ENCODE measurements at places on chromosomes 2 and 18.

- DNase-seq, result peak; percentile 20
These were observed 49.1 kb downstream of the COBLL1 start for GRCh38 chr2:164792316-164793170.

- DNase-seq, result no peak
These were observed 42.6 kb upstream of the CD302 start for GRCh38 chr2:159840616-159841015.

DNA sequence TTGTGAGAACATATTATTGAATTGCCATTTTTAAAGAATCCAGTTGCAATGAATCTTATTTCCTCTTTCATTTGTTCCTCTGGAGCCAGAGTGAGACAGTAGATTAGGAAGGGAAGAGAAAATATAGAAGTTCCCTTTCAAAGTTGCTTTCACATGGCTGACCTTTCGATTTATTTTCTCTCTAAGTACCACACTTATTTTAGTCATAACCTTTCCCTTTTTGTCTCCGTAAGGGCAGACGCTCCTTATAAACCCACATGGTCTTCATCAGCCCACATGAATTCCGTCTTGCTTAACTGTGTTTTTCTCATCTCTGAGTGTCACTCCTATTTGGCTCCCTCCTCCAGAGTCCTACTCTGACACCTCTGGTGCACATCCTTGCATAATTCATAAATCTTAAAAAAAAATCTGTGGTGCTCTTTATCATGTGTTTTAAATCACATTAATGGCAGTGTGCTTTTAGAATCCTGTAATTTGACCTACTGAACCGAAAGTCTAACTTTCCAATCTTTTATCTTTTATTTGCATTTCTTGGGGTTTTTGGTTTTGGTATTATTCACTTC, 38.5 kb upstream of the ZNF396 start:
- DNase-seq, result peak; percentile 13

- no peak for DNase-seq
These were observed 41.3 kb downstream of the RRM2 start for GRCh38 chr2:10163498-10164486.

DNA sequence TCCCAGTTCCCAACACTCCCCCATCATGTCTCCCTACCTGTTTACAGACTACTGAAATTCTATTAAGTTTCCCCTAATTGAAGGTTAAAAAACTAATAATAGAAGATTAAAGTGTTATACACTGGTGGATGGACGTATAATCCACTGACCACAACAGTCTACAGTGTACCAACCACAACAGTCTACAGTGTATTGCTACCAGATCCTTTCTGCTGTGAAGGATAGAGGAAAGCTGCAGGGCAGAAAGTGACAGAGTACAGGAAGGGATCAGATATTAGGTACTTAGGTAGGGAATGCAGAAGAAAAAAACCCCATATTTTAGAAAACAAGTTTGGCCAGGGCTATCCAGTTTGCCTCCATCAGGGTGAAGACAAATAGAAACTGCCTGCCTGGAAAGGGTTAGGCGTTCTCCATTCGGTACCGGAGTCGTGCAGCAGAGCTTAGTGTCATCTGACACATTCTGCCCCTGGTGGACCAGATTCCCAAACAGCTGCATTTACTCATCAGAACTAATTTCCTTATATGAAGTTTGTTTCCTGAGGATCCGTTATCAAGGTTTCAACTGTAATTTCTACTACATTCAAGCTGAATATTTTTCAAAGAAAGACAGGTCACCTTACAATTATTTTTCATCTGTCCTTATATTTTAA, 49.9 kb downstream of the KLF7 start:
- DNase-seq, result peak; percentile 51

DNA sequence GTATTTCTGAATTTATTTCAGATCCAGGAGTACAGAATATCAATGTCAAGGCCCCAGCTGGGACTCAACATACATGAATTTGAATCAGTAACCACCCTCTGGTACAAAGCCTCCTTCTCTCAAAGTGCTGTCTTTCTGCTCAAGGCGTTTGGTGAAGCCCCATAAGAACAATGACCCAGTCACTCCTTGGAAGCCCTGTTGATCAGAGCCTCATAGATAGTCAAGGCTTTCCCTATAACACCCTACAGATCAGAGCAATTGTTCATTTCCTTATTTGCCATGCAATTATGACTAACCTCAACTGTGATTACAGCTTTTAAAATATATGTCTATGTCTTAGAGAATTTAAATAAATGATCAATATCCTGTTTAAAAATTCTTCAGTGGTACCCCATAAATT, 159.1 kb upstream of the CREB1 start:
- DNase-seq, result no peak

- DNase-seq, result no peak
These were observed 104.5 kb upstream of the CDH2 start for GRCh38 chr18:28281400-28281799.

GRCh38 chr2:43405829-43406228, 179.4 kb upstream of the ZFP36L2 start:
- no peak for DNase-seq

GRCh38 chr2:101419096-101419663, 31.9 kb upstream of the CREG2 start:
- DNase-seq, result peak; percentile 73

- no peak for DNase-seq
These were observed 268.9 kb upstream of the CCDC68 start for GRCh38 chr18:55228191-55228590.

- no peak for DNase-seq
These were observed 42.8 kb downstream of the EEF1B2 start for GRCh38 chr2:206202446-206202845.

DNA sequence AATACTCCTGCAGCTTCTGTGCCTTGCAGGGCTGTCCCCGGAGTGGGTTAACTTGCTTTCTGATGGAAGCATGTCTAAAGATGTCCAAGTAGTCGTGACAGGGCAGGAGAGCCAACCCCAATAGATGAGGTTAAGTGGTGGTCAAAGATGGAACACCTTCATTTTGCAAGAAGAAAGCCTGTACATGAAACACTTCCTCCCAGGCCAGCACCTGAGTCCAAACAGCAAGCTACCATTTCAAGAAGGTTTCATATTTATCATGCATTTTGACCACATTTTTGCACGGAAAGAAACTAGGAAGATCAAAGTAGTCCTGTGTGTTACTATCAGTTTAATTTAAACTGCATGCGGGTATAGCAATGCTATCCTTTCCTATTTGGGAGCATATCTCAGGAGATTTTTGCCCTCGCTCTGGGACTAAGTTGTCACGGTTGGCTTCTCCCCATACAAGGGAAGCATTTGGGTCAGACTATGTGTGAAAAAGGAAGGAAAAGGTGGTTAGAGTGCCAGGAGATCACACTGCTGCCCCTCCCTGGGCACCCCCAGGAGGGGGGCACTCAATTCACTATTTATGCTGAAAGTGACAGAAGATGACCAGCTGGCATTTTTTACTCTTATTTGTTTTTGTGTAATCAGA, 187.6 kb downstream of the ZNF521 start:
- DNase-seq, result no peak

DNA sequence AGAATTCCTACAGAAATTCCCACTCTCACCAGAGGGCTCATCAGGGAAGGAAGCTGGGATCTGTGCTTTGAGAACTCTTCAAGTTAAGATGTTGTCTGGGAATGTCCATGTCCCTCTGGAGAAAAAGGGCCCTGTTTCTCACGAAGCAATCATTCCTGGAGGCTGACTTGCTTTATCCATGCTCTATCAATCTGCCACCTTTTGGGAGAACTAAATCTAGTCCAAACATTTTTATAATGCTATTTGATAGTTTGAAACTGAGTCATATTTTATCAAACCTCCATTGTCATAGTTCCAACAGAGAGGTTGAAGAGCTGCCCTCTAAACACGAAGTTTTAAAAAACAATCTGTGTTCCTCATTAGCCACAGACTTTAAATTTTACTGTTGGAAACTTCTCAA, 219.2 kb downstream of the MTX2 start:
- no peak for DNase-seq

GRCh38 chr2:99689145-99689742, 199.4 kb upstream of the REV1 start:
- DNase-seq, result no peak

DNA sequence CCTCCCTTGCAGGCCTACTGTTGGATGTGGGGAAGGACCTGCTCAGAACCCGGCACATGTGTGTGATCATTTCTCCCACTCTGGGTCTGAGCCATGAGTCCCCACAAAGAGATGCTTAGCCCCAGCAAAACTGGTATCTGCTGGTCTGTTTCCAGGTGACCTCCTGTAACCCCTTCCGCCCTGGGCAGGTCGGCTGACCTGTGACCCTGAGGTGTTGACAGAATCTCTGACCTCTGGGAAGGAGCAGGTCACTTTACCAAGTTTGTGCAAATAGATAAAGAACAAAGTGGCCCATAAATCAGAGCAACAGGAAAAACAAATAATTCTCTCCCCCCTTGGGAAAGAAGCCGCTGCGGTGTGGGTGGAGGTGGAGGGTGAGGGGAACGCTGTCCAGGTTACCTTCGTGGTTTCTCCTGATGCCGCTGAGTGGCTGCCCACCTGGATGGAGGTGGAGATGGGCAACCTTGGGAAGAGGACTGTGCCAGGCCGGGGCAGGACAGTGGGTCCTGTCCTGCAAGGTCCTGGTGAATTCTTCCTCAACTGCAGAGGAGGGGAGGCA, 174.0 kb upstream of the MYCN start:
- no peak for DNase-seq

DNA sequence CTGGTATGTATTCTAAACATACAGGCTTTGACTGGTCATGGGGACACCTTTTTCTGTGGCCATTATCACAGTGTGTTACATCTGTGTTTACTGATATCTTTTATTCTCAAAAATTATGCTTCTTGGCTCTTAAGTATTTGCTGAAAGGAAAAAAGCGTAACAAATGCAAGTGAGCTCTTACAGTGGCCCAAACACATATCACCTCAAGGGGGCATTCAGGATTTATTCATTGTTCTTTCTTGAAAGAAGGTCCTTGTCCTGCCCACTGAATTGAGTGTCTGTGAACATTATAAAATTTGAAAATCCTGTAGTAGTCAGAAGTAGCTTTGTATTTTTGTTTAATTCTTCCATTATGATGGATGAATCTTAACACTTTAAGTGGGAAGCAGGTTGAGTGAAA, 454.5 kb downstream of the XIRP2 start:
- no peak for DNase-seq

GRCh38 chr2:175854665-175855064, 147.4 kb downstream of the LNPK start:
- DNase-seq, result no peak

DNA sequence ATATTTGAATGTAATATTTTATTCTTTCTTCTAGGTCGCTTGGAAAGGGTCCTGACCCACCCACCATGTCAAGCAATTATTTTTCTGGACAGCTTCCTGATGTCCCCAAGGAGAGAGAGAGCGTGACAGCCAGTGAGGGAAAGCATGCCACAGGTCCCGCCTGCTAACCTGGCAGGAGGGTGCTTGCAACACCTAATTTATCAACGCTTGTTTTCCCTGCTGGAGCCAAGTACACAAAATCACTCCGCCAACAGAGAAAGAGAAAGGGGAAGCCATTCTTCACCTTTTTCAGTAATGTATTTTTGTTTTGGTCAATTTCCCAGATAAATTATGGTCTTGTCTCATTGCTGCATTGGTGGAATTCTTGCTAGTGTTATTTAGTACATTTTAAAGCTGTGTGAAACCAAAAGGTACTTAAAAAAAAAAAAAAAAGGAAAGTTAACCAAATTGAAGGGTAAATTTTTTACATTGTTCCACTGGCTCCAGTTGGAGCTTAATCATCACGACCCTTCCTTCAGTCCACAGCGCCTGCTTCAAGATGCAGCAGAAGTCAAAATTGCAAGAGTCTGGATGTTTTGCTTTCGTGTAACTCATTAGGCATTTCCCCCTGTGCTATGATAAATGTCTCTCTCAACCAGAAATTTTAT, 88.5 kb upstream of the COPS8 start:
- DNase-seq, result no peak

DNA sequence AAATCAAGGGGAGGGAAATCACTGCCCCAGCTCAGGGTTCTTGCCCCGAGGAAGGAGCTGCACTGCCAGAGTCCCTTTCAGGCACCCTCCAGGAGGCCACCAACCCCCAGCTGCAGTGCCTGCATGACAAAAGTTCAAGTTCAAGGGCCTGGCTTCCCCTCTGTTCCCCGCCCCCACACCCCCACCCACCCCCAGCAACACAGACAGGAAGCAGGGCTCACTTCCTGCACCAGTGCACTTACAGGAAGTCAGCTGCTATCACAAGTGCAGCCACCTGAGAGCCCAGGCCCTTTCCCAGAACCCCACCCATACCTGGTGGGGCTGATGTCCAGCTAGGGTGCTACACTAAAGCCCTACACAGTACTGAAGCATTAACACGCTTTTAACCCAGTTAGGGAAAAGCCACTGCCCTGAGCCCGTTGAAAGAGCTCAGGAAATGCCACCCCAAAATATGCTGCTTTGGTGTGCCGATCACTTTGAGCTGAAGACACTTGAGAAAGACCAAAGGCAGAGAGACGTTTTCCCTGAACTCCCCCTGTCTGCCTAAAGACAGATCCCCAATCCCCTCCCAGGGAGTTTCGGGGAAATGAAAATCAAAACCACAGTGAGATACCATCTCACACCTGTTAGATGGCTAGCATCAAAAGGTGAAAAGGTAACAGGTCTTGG, 109.9 kb upstream of the CAB39 start:
- DNase-seq, result no peak

GRCh38 chr2:164841719-164842623, at the start of gene COBLL1:
Gene COBLL1, minus strand, starts transcription at chr2:164841823. Its CDS starts 627 bp downstream, at chr2:164841196.
- peak; percentile 63 for DNase-seq

DNA sequence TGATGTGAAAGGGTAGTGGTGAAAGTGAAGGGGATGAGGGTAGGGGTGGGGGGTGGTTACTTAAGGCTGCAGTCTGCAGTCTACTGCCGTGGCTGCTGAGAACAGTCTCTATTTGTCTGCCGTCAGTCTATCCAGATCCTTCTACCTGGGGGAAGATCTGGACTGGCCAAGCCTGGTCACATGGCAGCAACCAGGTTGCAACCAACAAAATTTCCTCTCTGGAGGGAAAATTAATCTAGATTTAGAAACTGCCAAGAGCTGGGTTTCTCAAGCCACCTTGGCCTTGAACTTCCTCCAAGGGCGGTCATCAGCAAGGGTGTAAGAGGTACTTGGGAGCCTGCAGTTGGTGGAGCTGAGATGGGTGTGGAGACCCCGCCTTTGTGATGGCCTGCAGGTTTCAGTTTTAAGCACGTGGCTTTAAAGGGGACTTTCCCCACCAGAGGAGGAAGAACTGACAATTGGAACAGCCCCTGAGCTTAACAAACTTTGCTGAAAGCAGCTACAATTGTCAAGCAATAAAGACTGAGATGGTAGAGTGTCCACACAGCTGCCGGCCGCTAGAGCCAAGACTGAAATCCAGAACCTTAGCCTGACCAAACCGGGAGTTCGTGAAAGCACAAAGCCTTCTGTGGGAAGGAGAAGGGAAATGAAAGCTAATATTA, 31.4 kb upstream of the KCMF1 start:
- DNase-seq, result no peak

- no peak for DNase-seq
These were observed 5.9 kb downstream of the ASXL3 start for GRCh38 chr18:33583901-33584300.

- no peak for DNase-seq
These were observed 116.0 kb upstream of the TMEM18 start for GRCh38 chr2:793236-793635.

DNA sequence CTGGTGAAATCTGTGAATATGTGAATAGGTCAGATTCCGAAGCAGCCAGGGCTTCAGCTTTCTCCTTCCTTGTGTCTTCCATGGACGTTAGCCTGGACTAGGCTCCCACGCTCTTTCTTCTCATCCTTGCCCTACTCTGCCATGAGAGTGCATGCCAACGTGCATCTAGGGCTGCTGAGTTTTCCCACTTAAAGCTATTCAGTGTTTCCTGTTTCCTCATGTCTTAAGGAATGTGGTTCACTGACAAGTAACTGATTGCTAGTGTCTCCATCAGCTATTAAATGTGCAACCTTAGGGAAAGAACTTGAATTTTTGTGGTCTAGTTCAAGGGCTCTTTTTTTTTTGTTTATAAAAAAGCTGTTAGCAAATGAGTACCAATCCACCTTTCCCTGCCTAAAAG, 642.3 kb upstream of the LINC00305 start:
- no peak for DNase-seq

Measured in HCEC 1CT (cell line).